Activated T-cell treated with anti-CD3 and anti-CD28 coated beads, Interleukin-2, amount 50 U/mL, for 4 hours (primary cell): ENCODE measurements at places on chromosomes 2 and 18.

DNA sequence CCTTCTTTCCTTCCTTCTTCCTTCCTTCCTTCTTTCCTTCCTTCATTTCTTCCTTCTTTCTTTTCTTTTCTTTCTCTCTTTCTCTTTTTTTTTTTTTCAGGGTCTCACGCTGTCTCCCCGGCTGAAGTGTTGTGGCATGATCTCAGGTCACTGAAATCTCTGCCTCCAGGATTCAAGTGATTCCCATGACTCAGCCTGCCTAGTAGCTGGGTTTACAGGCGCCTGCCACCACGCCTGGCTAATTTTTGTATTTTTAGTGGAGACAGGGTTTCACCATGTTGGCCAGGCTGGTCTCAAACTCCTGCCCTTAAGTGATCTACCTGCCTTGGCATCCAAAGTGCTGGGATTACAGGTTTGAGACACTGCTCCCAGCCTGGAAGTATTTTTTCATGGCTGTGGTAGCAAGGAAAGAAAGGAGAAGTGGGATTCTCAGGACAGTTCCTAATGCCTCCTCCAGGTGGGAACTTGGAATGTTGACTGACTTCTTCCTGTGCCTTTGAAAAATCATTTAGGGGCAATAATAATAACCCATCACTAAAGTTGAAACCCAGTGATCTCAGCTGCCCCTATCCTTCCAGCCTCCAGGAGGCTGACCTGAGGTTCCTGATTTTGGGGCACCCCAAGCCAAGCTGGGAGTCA lies 89.3 kb upstream of the CELF4 start:
- DNase-seq = no peak

GRCh38 chr2:88517759-88518201 lies 65.3 kb upstream of the FOXI3 start:
- no peak for DNase-seq

DNA sequence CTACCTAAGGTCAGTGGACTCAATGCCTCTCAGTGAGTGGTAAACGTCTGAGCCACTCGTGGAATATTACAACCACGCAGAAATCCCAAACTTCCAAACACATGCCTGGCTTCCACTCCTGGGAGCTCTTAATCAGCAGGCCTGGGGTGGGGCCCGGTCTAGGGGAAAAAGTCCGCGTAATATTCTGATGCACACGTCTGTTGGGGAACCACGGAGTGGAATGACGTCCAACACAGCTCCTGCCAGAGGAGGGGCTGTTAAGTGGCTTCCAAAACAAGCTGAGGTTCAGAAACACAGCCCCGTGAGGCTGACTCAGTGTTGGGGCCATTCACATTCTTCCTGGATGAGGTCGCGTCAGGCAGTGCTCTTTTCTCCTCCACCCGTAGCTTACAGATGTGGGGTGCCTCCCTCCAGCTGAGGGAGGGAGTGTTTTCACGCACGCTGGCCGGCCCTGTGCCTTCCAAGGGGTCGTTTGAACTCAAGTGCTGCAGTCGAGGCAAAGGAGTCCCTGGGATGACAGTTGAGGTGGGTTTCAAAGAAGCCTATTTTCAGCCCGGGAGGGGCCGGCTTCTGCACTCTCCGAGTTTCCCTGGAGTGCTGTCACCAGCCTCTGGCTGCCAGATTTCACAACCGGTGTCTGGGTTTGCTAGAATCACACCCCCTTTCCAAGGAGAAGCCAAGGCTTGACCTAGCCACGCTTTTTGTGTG lies 73.1 kb downstream of the ACKR3 start:
- DNase-seq = no peak

DNA sequence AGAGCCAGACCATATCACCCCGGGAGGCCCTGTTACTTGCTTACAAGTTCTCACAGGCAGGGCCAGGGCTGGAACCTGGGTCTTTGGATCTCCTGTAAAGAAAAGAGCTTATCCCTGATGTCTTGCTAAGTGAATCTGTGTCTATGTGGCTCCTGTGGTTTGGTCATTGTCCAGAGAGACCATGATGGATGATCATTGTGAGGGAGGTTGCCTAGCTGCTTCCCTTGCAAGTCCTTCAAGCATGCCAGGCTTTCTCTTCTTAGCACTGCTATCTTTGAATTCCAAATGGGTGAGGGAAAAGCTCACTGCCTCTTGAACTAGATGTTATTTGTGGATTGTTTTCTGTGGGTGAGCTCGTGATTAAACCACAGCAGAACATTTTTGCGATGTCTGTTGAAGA lies 151.6 kb downstream of the FSHR start:
- no peak for DNase-seq

GRCh38 chr2:239466061-239466754 lies 65.4 kb upstream of the HDAC4 start:
- no peak for DNase-seq

- DNase-seq = no peak
Measured at GRCh38 chr2:232779934-232780333, 3.6 kb upstream of the KCNJ13 start.

- no peak for DNase-seq
Measured at GRCh38 chr18:11167778-11168177, 18.4 kb upstream of the PIEZO2 start.

DNA sequence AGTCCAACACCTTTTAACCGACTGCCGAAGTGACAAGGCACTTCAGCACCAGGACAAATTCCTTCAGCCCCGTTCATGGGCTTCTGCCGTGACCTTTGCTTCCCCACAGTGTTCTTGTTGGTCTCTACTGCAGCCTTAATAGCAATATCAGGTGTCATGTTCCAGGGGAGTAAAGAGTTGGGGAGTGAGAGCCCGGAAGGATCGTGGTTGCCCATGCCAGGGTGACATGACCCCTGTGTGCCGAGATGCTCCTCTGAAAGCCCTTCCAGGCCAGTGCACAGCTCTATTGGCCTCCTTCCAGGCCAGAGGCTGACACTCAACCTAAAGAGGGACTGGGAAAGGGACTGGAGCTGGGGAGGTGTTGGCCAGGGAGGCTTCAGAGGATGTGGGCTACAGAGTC lies 279.2 kb downstream of the CYRIA start:
- DNase-seq = no peak

DNA sequence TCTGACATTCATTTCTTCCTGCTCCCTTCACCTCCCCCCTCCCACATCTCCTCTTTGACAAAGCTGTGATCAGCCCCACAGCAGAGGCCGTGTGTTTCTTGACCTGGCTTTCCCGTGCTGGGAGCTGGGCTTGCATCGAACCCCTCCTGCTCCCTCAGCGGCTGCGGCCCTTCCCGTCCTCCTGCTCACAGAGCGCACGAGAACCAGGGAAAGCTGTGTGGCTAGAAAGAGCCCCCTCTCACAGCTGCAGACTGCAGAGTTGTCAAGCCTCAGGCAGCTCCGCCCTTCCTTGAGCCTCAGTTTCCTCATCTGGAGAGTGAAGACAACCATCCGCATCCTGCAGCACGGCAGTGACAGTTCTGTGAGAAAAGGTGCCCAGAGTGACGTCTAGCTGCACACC lies 65.7 kb upstream of the GLI2 start:
- no peak for DNase-seq

DNA sequence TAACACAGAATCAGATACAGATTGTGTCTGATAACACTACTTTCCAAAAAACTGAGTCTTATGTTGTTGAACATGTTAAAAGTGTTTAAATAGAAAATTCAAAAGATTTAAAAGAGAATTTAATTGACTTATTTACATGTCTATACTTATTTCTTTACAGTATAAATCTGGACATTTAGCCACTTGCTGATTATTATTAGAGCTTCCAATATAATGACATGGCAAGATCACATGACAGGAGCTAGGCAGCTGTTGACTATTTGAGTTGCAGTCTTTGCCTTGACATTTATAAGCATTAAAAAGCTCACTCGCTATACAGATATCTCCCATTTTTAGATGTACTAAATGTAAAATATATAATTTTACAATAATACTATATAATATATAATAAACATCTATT lies 6.4 kb upstream of the TMEFF2 start:
- no peak for DNase-seq

- no peak for DNase-seq
Measured at GRCh38 chr2:240590681-240591111, 4.2 kb downstream of the CAPN10 start.

DNA sequence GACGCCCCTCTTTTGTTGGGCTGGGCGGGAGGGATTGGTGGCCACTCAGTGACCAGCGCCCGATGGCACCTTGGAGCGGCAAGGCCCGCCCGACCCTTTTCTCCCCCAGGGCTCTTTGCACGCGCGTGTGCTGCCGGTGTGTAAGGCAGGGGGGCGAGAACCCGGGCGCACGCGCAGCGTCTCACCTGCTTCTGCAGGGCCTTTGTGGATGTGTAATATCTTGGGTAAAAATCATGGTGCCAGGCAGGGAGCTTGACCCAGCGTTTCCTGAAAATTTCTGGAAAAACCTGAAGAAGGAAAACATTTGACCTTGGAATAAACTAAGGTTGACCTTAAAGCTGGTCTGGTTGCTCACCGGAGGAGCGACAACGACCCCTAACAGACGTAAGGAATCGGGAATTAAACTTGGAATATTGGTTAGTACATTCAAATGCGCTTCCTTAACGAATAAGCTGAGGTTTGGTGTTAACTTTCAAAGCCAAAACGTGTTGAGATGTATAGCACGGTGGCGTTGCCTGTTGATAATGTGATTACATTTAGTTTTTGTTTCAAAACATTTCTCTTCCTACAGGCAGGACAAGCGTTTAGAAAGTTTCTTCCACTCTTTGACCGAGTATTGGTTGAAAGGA lies 438 bp downstream of the HSPE1 start:
- no peak for DNase-seq

DNA sequence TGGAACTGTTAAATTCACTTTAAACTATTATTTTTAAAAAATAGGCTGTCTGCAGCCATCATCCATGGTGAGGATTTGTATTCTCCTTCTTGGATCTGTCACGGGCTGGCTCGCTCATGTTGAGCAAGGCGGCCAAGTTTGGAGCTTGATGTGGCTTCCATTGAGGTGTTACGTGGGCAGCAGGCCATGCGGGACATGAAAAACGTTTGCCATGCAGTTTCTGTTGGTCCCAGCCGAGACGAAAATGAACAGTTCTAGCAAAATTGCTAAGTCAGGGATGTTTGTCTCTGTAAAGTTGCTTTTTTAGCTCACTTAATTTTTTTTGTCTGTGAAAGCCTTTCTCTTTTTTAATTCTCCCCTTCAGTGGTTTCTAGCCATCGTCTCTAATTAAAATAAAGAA lies 70.2 kb upstream of the MGAT5 start:
- no peak for DNase-seq

DNA sequence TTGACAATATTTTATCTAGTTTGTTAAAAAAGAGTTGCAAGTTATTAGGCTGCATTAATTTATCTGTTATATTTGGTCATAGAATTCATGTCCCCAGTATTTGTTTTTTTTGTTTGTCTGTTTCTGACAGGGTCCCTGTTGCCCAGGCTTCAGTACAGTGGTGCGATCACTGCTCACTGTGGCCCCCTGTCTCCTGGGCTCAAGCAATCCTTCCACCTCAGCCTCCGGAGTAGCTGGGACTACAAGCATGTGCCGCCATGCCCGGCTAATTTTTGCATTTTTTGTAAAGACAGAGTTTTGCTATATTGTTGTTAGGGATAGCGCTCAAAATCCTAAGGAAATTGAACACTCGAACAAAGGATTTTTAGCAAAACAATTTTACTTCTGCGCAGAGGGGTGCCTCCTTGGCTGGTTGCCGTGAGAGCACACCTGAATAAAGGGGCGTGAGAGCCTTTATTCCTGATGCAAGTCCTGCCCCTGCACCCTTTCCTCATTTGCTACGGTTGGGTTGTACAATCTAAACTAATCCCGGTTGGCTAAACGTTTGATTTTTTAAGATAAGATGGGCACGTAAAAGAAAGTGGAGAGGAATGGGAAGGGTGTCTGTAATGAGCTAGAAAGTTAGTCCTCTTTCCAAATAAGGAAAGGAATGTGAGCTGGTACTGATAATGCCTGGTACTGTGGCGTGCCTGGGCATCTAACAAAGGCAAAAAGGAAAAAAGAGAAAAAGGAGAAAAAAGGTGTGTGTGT lies 65.5 kb downstream of the COMMD1 start:
- DNase-seq = no peak

- no peak for DNase-seq
Measured at GRCh38 chr2:99153921-99154604, 679 bp downstream of the TSGA10 start.

GRCh38 chr2:70243806-70244584 lies 4.4 kb downstream of the TIA1 start:
- DNase-seq = no peak

DNA sequence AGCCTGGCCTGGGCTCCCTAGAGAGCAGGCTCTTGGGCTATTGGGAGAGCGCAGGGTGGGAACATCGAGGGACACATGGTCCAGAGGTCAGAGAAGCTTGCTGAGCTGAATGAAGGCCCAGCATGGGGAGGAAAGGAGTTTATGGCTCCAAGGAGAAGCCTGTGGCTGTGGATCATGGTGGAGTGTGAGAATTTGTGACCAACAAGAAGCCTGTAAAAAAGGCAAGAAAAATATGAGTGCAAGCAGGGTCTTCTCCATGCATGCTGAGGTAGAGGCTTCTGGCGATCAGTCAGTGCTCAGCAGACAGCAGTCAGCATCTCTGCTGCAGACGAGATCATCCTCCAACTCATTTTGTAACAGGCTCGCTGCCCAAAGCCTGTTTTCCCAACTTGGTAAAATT lies 1.3 kb upstream of the SCYGR3 start:
- DNase-seq = no peak

DNA sequence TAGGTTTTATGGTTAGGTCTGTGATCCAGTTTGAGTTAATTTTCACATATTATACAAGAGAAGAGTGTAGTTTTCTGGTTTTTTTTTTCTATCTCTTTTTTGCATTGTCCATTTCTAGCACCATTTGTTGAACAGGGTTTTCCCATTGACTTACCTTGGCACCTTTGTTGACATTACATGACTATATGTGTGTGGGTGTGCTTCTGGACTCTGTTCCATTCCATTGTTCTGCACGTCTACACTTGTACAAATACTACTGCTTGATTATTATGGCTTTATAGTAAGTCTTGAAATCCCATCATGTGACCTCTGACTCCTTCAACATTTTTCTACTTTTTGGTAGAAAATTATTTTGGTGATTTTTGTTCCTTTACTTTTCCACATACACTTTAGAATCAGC lies 38.7 kb downstream of the UBE2F start:
- DNase-seq = no peak

DNA sequence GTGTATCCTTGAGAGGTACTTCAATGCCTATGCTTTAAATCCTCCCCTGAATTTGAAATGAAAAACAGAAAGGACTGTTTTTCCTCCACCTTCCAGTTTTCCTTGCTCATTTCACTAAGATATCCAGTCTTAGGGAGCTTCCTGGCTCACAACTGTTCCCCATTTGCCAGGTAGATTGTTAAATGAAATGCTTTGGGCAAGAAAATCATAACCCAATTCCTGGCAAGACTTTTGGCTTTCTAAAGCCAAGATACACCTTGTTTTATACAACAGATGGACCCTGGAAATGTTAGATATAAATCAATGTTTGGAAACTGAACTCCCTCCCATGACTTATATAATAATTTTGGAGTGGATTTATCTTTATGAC lies 3.6 kb upstream of the CHMP3 start:
- DNase-seq = no peak
